ENCODE measurements at places on chromosomes 2 and 18.

DNA sequence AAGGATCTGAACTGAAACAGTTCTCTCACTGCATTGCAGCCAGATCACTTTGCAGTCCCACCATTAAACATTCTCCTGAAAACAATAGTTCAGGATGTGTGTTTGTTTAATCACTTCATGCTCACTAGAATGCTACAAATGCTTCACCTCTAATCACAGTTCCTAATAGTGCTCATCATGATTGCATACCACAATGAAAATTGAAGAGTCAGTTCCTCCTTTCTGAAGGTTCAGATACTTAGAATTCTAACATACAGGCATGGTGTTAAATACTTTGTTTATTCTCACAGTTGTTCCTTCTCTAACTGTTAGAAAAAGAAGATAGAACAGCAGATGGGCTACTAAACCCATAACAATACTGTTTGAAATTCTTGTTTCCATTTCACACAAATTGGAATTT lies 622.3 kb upstream of the ACVR2A start:
- DNase-seq, result no peak

- no peak for DNase-seq
These were observed 28.4 kb upstream of the SLC3A1 start for GRCh38 chr2:44246840-44247369.

DNA sequence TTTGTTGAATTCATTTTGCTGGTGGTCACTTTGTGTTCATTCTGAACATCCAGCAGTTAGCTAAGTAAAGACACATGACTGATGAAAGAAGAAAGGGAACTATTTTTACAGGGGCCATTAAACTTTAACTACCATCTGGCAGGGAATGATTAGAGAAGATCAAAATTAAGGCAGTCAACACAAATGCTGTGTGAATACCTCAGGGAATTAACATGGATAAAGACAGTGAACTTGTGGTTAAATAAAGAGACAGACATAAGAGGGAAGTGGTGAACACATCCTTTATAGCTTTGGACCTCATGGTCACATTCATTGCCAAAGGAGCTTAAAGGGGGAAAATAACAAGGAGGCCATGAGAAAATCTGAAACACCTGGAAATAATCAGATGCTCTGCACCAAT lies 52.6 kb upstream of the ATP5MC3 start:
- no peak for DNase-seq

DNA sequence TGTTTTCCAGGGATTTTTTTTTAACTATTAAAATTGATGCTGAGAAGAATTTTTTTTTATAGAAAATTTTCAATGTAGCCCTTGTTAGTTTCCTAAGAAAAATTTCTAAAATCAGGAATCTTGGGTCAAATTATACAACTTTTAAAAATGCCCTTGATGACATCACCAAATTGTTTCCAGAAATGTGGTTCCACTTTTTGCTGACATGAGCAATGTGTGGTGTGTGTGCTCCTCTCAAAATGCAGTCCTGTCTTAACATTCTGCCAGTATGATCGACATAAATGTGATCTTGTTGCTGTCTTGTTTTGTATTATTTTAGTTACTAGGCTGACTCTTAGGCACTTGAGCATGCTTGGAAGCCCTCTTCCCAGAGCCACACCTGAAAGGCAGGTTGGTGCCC lies 89.7 kb upstream of the ST6GAL2 start:
- no peak for DNase-seq

GRCh38 chr2:43327119-43327518 lies 100.7 kb upstream of the ZFP36L2 start:
- no peak for DNase-seq

- no peak for DNase-seq
These were observed 100.7 kb downstream of the NUP35 start for GRCh38 chr2:183224948-183225347.

DNA sequence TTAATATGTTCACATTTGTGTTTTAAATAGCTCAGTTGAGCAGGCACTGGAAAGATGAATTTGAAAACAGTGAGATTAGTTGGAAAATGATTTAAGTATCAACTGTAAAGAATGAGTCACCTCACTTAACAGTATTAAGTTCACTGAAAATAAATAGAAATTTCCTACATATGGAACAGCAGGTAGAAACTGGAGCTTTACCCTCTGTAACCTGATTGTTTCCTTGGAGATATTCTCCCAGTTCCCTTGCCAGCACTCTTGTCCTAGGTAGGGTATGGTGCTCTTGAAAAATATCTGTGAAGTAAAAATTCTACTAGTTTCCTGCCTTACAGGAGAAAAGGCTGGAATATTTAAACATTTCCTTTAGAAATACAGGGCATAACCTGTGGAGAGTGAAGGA lies 81.3 kb upstream of the DLGAP1 start:
- no peak for DNase-seq

- no peak for DNase-seq
These were observed 7.0 kb upstream of the SP5 start for GRCh38 chr2:170707821-170708795.

DNA sequence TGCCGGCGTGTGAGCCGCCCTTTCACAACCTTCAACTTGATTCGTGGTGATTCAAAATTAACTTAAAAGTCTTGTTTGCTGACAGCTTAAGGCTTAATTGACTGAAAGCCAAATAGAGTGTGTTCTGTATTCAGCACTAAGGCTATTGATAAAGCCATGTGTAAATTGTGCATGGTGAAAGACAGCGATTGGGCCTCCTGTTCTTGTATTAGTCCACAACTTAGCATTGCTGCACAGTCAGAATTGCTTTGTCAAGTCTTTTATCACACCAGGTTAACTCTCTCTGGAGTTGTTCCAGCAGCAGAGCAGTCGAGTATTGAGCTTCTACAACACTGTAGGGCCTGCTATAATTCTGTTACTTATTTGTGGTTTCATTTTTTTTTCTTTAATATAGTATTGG lies 210.1 kb downstream of the WDR7 start:
- no peak for DNase-seq

GRCh38 chr18:50614838-50615237 lies 55.0 kb downstream of the MAPK4 start:
- no peak for DNase-seq

- DNase-seq, result no peak
These were observed 4.7 kb downstream of the TEKT4 start for GRCh38 chr2:94875820-94876522.

DNA sequence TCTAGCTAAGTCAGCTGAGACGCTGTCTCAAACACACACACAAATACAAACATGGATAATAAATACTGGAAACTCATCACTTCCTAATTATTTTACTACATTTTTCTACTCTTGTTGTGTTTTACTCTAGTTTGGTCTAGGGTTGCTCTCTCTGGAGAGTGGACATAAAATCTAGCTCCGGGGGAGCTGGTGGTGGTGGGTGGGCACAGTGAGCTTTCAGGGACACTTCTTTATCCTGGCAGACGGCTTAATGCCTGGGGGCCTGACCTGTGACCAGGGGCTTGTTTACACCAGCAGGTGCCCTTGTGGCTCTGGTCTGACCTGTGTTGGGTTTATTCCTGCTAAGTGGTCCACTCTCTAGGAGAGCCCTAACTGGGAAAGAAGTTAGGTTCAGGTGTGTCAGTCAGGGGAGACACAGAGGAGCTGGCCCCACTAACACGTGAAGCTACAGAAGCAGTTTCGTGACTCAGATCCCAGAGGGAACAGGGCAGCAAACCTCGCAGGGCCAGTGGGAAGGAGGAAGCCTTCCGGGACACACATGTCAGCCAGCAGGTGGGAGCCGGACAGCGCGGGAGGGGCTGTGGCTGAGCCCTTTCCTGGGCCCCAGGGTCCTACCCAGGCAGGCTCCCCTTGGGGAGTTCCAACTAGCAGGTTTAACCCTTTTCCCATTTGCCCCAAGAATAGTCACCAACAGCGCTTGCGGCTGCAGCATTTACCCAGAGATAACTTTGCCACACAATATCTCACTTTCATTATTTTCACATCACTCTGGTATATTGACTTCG lies 22.5 kb upstream of the BOK start:
- no peak for DNase-seq

GRCh38 chr2:181751266-181752030 lies 71.1 kb upstream of the NEUROD1 start:
- DNase-seq, result no peak

- no peak for DNase-seq
These were observed 25.8 kb upstream of the TMEM182 start for GRCh38 chr2:102736110-102736409.

DNA sequence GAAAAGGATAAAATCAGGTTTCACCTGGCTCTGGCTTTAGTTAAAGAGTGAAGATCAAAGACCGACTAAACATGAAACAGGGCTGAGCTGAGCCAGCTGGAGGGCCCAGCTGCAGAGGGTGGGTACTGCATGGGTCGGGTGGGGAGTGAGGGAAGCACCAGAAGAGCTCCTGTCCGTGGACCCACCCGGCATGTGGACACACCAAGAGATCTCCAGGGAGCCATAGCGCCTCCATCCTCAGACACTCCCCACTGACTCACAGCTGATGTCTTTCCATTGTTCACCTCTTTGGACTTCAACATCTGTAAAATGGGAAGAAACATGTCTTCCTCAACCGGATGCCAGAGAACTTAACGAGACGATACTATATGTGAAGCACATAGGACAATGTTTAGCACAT lies 178.3 kb upstream of the KLHL29 start:
- DNase-seq, result no peak

GRCh38 chr2:96903318-96903717 lies 33.4 kb upstream of the SEMA4C start:
- DNase-seq, result no peak

GRCh38 chr2:30287857-30288513 lies 56.7 kb downstream of the LBH start:
- DNase-seq, result no peak

DNA sequence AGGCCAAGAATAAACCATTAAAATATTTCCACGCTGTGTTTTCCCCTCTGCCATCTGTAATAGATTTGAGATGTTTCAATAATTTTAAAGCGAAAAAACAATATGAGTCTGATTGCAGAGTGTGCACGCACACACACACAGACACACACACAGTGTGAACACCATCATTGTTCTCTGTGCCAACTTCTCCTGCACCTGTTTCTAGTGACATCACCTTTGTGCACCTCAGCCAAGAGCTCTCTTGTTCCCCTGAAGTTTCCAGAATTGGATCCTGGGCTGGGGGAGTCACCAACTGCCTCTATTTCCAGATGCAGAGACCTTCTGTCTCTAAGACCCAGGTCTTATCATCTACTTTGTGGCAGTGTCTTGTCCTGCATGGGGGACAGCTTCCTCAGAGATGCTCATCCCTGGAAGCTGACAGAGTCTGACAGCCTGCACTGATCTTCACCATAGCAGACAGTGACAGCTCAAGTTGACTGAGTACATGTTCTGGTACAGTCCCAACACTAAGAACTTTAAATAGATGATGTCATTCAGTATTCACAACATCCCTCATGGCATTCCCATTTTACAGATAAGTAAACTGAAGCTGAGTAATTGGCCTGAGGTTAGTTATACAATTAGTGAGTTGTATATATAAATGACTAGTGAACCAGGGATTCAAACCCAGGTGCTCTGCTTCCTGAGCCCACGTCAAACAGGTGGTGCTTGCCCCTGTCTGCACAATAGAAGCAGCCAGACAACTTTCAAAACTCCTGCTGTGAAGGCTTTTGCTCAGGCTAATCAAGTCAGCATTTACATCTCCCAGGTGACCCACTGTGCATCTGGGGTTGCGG lies 39.4 kb downstream of the ACOXL start:
- no peak for DNase-seq

GRCh38 chr2:95043300-95044093 lies 18.0 kb downstream of the MAL start:
- DNase-seq, result no peak

DNA sequence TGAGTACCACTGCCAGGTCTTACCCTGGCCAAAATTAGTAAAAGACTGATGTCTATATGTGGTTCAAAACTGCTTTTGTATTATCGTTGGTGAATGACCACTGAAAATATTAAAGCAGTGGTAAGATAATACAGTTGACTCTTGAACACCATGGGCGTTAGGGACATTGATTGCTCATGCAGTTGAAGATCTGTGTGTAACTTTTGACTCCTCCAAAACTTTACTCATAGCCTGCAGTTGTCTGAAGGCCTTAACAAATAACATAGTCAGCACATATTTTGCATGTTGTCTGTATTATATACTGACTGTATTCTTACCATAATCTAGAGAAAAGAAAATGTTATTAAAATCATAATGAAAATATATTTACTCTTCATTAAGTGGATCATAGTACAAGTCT lies 5.8 kb upstream of the ANKRD12 start:
- DNase-seq, result no peak

- no peak for DNase-seq
These were observed 6.0 kb downstream of the SH3BP4 start for GRCh38 chr2:234957834-234958135.

- no peak for DNase-seq
These were observed 36.1 kb upstream of the GPR17 start for GRCh38 chr2:127609818-127610217.

DNA sequence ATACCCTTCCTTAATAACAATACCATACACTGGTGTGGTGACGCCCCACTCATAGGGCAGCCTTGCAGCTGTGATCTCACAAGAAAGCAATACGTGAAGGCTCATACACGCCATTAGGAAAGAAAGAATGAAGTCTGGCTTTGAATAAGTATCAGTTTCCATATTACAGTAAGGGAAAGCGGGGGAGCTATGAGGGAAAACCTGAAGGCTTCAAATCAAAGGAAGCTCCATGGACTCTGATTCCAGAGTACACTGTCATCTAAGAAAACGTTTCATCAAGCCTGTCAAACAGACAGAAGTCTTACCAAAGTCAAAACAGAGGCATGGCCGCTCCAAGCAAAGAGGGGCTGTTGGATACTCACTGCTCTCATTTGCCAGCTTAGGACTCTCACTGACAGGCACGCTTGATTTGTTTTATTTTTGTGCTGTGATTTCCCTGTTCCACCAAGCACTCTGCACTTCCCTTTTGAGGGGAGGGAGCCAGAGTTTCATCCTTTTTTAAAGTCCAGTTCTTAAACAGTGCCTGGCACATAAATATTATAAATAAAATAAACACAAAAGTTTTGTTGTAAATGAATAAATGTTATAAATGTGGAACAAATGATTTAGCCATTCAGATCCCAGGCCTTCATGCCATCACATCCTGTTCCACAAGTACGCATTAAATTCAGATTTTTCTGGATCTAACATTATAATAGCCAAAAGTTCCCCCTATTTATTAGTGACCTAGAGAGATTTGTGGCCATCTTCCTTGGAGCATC lies 221.2 kb downstream of the PIEZO2 start:
- DNase-seq, result no peak

GRCh38 chr2:191856111-191856876 lies 9.4 kb upstream of the CAVIN2 start:
- DNase-seq, result no peak

GRCh38 chr2:64784168-64785061 lies 130.7 kb upstream of the SERTAD2 start:
- no peak for DNase-seq

GRCh38 chr2:31729442-31730092 lies 148.8 kb upstream of the SRD5A2 start:
- DNase-seq, result no peak
